ENCODE measurements at places on chromosomes 7 and 10.

GRCh38 chr10:51879238-51879637 is 179.8 kb upstream of the CSTF2T start:
- DNase-seq, result no peak

DNA sequence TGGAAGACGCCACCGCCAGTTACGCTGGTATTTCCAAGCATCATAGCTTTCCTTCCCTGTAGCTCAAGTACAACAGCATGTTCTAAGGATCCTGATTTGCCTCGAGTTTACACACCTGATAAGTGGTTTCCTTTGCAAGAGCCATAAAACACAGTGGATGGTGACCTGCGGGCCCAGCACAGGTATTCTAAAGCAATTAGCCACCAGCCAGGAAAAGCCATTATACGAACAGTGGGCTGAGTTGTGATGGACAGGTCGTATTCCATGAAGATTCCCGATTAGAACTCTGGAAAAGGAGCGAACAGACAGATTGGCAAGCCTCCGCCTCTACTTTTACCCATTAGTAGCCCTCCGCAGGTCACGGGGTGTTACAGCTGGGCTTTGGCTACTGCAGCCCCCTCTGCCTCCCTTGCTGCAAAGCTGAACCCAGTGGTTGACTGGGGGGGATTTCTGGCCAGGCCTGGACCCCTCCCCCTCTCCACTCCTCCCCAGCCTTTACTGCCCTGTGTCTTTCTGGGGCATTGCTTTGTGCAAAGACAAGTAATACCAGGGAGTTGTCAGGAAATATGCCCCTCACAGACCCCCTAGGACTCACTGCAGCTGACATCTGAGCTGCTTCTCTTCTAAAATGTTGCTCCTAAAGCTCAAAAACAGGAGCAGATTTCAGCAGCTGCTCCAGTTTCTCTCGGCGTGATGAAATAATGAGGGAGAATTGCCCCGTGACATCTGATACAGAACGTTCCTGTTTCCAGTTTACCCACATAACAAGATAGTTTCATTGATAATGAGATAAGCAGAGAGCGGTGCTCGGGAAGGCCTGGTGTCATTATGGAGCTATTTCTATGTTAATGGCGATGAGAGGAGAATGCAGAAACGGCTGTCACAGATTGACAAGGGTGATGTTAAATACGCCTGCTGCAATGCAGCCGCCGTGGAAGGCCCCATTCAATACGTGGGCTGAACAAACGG is 214.4 kb downstream of the CCSER2 start:
- DNase-seq, result no peak

- DNase-seq, result no peak
Measured at GRCh38 chr10:48773580-48773979, 88.9 kb downstream of the WDFY4 start.

DNA sequence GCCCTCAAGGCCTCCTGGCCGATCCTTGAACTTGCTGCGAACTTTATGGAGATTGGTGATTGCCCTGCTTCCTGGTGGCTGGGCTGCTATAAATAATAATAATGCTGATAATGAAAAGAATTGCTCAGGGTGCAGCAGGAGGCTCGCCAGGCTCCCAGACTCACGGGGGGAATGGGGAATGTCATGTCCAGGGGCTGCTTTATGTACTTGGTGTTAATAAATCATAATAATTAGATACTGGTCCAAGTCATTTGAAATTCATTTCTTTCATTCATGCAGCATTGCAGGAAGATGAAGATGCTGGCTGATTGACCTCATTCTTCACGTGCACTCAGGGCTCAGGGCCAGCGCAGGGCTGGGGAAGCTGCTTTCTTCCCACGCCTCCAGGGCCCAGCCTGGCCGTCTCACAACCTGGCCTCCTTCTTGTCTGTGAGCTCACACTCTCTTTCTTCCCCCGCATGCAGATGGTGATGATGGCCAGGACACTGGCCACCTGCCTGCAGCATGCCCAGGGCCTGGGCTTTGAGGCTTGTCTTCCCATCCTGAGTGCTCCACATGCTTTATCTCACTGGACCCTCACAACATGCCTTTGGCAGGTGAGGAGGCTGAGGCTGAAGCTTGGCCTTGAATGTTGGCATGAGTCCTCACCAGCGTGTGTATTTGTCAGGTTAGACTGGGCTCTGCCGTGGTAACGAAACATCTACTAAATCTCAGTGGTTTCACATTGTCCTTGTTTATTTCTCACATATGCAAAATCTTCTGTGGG is 138.4 kb upstream of the TNS3 start:
- no peak for DNase-seq

GRCh38 chr10:112778579-112778978 is 171.5 kb upstream of the TCF7L2 start:
- no peak for DNase-seq

- DNase-seq, result no peak
Measured at GRCh38 chr7:25911738-25912607, 240.0 kb upstream of the NFE2L3 start.

DNA sequence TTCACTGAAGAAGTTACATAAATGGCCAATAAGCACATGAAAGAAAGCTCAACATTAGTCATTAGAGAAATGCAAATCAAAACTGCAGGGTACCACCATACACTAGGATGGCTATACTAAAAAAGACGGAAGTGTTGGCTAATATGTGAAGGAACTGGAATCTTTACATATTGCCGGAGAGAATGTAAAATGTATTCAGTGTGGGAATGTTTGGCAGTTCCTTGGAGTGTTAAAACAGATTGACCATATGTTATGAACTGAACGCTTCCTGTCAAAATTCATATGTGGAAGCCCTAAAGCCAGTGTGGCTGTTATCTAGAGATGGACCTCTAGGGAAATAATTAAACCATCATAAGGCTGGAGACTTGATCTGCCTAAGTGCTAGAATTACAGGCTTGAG is 33.1 kb downstream of the SUV39H2 start:
- no peak for DNase-seq

DNA sequence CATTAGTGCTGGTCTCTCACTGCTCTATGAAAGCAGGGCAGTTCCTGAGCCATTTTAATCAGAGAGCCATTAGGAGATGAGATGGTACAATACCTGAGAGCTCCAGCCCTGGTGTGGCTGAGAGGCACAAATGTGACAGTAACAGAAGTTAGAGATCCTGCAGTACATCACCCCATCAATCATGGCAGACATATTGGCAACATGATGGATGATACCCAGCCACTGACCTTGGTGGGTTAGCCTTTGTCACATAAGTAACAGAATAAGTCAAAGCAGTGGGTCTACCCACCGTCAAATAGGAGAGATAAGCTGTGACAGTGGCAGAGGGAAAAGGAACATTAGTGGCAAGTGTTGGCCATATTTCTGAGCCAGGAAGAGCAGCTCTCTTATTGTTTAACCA is 53.3 kb upstream of the NXPH1 start:
- DNase-seq, result no peak

GRCh38 chr7:155867280-155867679 is 55.0 kb upstream of the SHH start:
- DNase-seq, result no peak

- DNase-seq, result no peak
Measured at GRCh38 chr7:69813637-69814240, 215.5 kb downstream of the AUTS2 start.

Measured in SW480 (cell line).